Frontal cortex (tissue), 4 donors: ENCODE measurements at places on chromosomes 7 and 10. TPM values are rescaled to one million over a fixed set of nuclear protein-coding genes. Genes with fewer than 3 reads are reported as not detected.

DNA sequence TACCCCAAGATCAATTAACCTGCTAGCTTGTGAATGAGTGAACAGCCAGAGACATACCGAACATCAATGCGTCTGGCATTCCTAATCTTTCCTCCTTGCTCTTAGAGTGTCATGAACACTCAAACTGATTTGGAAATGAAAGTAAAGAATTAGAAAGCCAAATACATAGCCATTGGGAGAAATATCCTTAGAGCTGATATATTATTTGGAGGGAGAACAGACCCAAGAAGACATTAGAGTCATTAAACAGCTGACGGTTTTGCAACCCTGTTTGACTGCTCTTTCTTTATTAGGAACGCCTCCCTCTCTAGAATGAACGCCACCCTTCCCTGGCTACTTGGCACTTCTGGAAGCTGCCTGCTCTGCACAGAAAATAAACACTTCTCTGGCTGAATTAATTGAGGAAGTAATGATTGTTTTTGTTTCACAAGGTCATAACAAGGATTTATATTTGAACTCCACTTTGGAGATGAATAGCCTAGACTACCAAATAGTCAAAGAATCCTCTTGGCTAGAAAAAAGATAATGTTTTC is 42.8 kb downstream of the CTTNBP2 start:
- DNase-seq = peak; percentile 14

- no peak for DNase-seq
These were observed 2.1 kb downstream of the MXI1 start for GRCh38 chr10:110209454-110209925.

Gene AKR1C1
- total RNA-seq = 30.2 TPM

- DNase-seq = no peak
These were observed 62.7 kb upstream of the STRIP2 start for GRCh38 chr7:129371487-129371886.

GRCh38 chr7:134297489-134297888 is 19.2 kb downstream of the SLC35B4 start:
- no peak for DNase-seq

Gene NME8
- total RNA-seq = not detected

GRCh38 chr7:16514271-16514670 is 12.4 kb upstream of the LRRC72 start:
- DNase-seq = no peak

Gene CC2D2B
- total RNA-seq = 1.2 TPM

DNA sequence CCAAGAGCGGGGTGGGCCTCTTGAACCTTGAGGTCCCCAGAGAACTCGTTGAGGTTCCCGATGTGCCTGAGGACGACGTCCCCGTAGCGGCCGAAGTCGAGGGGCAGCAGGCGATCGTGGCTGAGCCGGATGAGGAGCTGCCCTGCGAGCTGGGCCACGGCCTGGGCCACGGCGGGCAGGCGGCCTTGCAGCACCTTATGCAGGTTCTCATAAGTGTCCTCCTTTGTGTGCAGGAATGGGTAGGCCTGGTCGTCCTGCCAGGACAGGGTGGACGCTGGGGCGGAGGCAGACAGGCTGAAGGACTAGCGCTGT is 14.2 kb downstream of the TFR2 start:
- no peak for DNase-seq

Gene FKBP6
- total RNA-seq = not detected

DNA sequence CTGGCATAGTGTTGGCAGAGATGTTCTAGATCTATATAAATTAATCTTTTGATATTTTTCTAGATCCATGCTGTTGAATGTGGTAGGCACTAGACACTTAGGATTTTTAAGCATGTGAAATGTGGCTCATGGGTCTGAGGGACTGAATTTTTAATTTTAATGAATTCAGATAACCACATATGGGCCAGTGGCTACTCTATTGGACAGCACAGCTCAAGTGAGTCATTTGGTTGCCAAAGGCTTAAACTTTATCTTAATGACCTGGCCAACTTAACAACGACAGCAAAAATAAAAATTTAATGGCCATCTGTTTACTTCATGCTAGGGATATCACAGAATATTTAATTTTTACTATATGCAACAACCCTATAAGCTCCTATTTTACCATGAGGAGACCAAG is 61.4 kb downstream of the CDK14 start:
- no peak for DNase-seq

Gene OR2A7
- total RNA-seq = not detected

- no peak for DNase-seq
These were observed 23.5 kb downstream of the TRDMT1 start for GRCh38 chr10:17178006-17178405.

DNA sequence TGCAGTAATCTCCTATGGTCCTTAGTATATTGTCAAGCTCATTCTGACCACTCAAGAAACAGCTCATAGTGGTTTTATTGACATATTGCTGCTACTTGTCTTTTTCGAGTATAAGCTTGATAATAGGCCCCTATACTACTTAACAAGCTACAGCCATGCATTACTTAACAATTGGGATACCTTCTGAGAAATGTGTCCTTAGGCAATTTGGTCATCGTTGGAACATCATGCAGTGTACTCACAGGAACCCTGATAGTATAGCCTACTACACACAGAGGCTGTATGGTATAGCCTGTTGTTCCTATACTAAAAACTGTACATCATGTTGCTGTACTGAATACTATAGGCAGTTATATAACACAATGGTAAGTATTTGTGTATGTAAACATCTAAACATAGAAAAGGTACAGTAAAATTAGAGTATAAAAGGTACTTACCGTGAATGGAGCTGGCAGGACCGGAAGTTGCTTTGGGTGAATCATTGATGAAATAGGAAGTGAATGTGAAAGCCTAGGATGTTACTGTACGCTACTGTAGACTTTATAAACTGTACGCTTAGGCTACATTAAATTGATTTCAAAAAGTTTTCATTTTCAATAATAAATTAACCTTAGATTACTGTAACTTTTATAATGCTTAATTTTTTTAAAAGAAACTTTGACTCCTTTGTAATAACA is 160.9 kb downstream of the LRRC4 start:
- no peak for DNase-seq

- DNase-seq = no peak
These were observed 52.5 kb upstream of the NFKB2 start for GRCh38 chr10:102342958-102343357.
